OCI-LY7 (cell line): ENCODE measurements at places on chromosomes 2 and 18.

- no peak for DNase-seq
Observed at GRCh38 chr2:105396254-105397024, 2.4 kb downstream of the FHL2 start.

DNA sequence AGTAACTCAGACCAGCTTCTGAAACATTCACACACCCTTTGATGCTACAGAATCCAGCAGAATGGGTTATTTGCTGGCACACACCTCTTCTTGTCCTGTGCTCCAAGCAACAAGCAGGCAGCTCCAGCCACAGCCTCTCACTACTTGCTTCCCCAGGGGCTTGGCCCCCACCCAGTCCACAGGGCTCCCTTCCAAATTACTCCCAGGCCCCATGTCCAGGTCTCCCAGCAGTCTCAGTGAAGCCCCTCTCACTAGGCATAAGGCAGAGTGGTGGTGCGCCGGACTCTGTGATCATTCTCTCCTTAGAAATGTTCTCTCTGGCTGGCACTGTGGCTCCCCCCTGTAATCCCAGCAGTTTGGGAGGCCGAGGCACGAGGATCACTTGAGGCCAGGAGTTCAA is 25.9 kb downstream of the ITM2C start:
- DNase-seq: no peak

DNA sequence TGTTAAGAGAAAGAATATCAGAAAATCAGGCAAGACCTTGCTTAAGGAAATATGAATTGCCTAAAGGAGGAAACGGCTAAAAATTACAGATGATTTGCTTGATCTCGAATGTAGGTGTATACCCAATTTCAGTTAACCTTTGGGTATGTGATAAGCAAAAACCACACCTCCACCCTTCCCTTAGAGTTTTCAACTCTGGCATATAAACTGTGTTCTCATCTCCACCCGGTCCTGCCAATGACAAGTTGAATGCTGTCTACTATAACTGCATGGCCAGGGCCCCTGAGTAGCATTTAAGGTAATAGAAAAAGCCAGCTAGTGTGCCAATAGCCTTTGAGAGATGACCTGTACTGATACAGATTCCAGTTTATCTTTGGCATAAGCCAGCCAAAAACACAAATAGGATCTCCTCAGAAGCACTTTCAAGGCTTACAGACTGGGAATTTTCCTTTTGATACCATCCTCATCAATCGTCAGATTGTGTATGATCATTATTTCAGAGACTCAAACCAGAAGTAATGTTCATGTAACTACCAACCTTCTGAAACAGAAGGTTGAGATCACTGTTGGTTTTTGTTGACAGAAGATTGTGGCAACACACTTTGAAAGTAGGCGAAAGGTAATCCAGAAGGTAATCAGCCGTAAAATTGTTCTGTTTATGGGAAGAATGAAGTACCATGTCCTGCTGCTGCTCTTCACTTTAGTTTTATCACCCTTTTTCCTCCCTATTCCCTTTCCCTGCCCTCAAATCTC is 163.1 kb downstream of the GFPT1 start:
- no peak for DNase-seq

GRCh38 chr2:13611939-13612338 is 895.2 kb downstream of the TRIB2 start:
- DNase-seq: no peak

DNA sequence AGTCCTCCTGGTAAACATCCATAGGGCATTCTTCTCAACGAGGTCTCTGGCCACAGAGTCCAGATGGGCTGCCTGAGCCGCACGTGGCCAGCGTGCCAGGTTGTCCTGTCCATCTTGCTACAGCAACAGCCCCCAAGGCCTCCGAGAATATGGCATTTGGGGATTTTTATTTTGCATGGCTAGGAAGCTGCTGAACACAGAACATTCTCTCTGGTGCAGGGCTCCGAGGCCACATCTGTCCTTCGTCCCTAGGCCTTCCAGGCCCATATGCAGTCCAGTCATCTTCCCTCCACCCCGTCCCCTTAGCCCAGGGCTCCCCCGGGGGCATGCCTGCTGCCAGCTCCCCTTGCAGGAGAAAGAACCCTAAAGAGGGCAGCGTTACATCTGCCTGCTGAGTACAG is 2.3 kb downstream of the HDAC4 start:
- no peak for DNase-seq

- no peak for DNase-seq
Observed at GRCh38 chr2:118859157-118859770, 11.8 kb upstream of the EN1 start.

DNA sequence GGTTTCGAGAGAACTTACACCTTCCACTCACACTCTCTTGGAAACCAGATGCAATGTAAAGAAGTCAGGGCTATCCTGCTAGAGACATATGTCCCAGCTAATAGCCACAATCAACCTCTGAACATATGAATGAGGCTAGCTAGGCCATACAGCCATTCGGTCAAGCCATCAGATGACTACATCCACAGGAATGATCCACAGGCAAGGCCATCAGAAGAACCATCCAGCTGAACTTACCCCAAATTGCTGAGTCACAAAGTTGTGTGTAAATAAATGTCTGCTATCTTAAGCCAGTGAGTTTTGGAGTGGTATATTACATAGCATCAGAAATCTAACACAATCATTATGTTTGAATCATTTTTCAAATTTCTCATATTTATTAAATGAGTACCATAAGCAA is 5.2 kb upstream of the SPAST start:
- no peak for DNase-seq

GRCh38 chr2:160700021-160700814 is 206.6 kb upstream of the RBMS1 start:
- no peak for DNase-seq

DNA sequence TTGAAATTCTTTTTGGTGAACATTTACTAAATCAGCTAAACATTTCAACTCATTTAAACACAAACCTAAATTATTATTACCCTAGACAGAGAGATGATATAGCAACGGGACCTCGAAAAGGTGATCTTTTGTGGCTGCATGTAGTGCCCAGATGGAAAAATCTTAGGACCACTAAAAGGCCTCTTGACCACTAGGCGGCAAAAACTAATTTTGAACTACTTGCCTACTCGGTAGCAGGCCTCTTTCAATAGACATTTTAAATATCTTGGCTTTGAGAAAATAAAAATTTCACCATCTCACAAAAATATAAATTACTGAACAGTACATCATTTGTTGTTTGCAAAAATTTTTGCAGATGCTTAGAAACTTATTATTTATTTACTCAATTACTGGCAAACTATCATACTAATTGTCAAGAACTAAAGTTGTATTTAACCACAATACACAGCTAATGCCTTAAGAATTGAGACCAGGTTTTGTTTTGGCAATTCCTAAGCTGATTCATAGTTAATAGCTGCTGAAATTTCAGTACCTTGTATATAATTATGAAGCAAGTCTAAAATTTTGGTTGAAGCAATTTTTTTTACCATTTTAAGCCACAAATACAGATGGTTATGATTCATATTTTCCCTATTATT is 9.4 kb downstream of the COL3A1 start:
- peak; percentile 3 for DNase-seq

DNA sequence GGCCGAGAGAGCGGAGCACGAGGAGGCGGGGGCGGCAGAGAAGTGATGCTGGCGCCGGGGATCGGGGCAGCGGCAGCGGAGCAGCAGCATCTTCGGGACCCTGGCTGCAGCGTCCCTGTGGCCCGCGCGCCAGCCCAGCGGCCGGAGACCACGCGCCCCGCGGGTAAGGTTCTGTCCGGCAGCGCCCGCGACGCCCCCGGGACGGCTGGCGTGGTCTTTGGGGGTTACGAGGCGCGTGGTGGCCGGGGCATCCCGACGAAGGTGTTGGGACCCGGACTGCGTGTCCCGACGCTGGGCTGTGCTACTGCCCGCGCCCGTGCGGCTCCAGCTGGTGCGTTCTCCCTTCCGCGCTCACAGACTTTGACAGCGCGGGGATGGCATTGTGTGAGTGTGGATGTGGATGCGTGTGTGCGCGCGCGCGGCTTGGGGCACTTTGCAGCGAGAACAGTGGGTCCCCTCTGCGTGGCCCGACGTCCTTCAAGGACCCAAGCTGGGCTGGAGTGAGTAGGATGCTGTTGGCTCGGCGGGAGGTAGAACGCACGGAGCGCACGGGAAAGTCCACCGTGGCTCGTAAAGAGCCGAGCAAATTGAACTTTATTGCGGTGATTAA is 405.0 kb downstream of the XIRP2 start:
- no peak for DNase-seq

GRCh38 chr2:61938511-61938910 is 33.0 kb downstream of the COMMD1 start:
- DNase-seq: no peak

DNA sequence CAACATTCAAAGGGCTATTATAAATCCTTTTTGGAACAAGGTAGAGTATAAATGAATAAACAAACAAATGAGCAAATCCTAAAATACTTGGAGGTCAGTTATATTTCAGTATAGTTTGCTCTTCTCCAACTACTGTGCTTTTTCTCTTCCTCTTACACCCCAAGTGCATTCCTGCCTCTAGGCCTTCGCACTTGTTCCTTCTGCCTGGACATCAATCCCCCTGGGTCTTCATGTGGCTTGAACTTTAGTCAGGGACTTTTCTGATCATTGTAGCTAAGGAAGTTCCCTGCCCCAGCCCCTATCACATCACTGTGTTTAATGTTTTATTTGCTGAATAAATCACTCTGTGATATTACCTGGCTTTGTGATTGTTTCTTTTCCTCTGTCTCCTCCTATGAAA is 418.2 kb upstream of the HNRNPA3 start:
- DNase-seq: no peak

GRCh38 chr2:202122980-202123720 is 50.1 kb downstream of the KIAA2012 start:
- DNase-seq: no peak

DNA sequence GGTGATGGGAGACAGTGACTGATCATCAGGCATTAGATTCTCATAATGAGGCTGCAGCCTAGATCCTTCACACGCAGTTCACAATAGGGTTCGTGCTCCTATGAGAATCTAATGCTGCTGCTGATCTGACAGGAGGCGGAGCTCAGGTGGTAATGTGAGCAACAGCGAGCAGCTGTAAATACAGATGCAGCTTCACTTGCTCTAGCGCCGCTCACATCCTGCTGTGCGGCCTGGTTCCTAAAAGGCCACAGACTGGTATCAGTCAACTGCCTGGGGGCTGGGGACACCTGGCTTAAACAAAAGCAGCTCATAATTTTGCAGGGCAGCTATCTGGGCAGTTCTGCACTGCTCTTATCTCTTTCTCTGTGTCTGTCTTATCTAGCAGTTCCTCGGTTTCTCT is 20.4 kb upstream of the CD226 start:
- DNase-seq: no peak

- DNase-seq: peak; percentile 51
Observed at GRCh38 chr2:64625299-64626145, 28.2 kb downstream of the SERTAD2 start.

GRCh38 chr2:172131713-172132555 is 29.2 kb upstream of the DLX2 start:
- no peak for DNase-seq

GRCh38 chr2:209424199-209424701 is 403 bp downstream of the MAP2 start:
- DNase-seq: no peak
